ENCODE measurements at places on chromosomes 2 and 18.

GRCh38 chr18:73940721-73941120 is 206.9 kb downstream of the FBXO15 start:
- no peak for DNase-seq

DNA sequence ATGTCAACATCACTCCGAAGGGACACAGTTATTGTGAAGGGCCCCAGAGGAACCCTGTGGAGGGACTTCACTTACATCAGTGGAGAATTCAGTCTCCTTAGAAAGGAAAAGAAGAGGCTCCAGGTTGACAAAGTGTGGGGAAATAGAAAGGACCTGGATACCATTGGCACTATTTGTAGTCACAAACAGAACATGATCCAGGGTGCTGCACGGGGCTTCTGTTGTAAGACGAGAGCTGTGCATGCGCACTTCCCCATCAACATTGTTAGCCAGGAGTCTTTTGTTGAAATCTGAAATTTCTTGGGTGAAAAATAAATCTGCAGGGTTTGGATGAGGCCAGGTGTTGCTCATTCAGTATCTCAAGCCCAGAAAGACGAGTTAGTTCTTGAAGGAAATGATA is 2.4 kb upstream of the ALPK2 start:
- DNase-seq = no peak

- DNase-seq = peak; percentile 60
Measured at GRCh38 chr18:48675352-48675761, 136.5 kb downstream of the CTIF start.

DNA sequence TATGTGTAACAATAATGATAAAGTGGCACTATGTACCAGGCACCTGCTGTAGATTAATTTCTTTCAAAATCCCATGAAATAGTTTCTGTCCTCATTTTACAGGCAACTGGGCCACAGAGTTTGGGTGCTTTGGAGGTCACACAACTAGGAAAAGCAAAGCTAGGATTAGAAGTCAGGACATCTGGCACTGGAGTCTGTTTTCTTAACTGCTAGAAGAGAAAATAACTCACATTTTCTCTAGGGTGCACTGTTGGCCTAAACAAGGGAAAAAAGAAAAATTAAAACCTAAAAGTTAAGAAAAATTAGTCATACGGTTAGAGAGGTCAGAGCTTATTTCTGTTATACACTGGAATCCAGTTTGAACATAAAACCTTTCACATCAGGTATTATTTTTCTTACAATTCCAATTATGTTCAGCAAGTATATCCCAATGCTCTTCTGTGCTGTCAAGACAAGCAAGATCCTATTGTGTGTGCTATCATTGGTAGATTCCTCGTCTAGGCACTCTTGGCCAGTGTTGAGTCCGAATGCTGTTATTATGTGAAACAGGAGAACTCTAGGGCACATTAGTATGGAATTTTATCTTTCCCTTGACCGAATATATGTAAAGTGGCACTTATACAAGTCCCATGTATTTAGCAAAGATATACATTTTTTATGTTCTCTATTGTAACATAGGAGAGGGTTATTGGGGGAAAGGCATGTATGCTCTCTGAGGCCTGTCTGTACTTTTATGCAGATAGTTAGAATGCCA is 1.5 kb upstream of the OSGEPL1 start:
- DNase-seq = no peak
